ENCODE measurements at places on chromosomes 13 and 19. TPM values are rescaled to one million over a fixed set of nuclear protein-coding genes. Genes with fewer than 3 reads are reported as not detected.

Gene TNNI3
- total RNA-seq = 13.4 TPM

Gene SLC10A2
- not detected for total RNA-seq

Gene TMC4
- total RNA-seq = 1.6 TPM

Gene REEP6
- total RNA-seq = 5.0 TPM

Gene SLC17A7
- total RNA-seq = 0.31 TPM

Gene BTBD2
- total RNA-seq = 47.8 TPM

Gene ZNF665
- not detected for total RNA-seq
